Activated naive CD8-positive, alpha-beta T cell treated with anti-CD3 and anti-CD28 coated beads for 36 hours (primary cell): ENCODE measurements at places on chromosomes 6 and 20. TPM values are rescaled to one million over a fixed set of nuclear protein-coding genes. Genes with fewer than 3 reads are reported as not detected.

Gene BANF2
- not detected for total RNA-seq

GRCh38 chr6:168865-169455, 123.3 kb upstream of the DUSP22 start:
- DNase-seq: no peak
- H3K27ac ChIP-seq: no peak overlapping the region
- peaks cover 5% of the 10 kb centered on the region for H3K27me3 ChIP-seq
- H3K4me1 ChIP-seq: no peaks in the 10 kb centered on the region
- H3K4me3 ChIP-seq: no peak overlapping the region
- H3K36me3 ChIP-seq: no peaks in the 10 kb centered on the region

DNA sequence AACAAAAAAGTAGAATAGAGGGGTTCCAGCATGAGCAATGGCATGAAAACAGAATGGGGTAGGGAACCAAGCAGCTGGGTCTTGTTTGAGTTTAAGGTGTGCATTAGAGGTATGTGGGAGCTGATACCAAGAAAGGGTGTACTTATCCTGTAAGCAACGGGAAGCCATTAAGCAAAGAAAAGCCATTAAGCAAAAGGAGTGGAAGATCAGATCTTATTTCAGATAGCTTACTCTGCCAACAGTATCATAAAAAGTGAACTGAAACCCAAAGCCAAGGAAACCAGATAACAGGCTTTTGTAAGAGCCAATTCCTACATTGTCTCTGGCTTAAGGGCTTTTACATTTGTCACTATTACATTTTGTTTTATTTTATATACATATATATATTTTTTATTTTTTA, 21.3 kb upstream of the BEND6 start:
- no peaks in the 10 kb centered on the region for H3K36me3 ChIP-seq
- H3K27ac ChIP-seq: no peak overlapping the region
- peaks cover 6% of the 10 kb centered on the region for H3K27me3 ChIP-seq
- no peak overlapping the region for H3K4me3 ChIP-seq
- DNase-seq: no peak

DNA sequence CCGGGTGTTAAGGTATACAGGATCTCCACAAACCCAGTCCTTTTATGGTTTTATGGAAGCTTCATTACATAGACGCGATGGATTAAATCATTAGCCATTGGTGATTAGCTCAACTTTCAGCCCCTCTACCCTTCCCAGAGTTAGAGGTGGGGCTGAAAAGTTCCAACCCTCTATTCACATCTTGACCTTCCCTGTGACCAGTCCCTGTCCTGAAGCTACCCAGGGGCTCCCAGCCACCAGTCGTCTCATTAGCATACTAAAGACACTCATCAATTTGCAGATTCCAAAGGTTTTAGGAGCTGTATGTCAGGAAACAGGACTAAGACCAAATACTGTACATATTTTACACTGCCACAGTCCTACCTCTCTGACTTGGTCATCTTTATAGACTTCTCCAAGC, 21.0 kb downstream of the KHDC1L start:
- no peaks in the 10 kb centered on the region for H3K4me1 ChIP-seq
- no peak for DNase-seq
- H3K27ac ChIP-seq: no peak overlapping the region
- no peak overlapping the region for H3K4me3 ChIP-seq

Gene TFAP2D
- total RNA-seq: not detected

Gene TTLL9
- total RNA-seq: not detected

GRCh38 chr6:53546281-53546680, 1.4 kb upstream of the GCLC start:
- H3K27ac ChIP-seq: no peak overlapping the region
- H3K36me3 ChIP-seq: peaks cover 7% of the 10 kb centered on the region
- peaks cover 43% of the 10 kb centered on the region for H3K4me1 ChIP-seq
- DNase-seq: no peak
- no peak overlapping the region for H3K4me3 ChIP-seq
